Aorta (tissue), 5 donors: ENCODE measurements at places on chromosomes 6 and 20. TPM values are rescaled to one million over a fixed set of nuclear protein-coding genes. Genes with fewer than 3 reads are reported as not detected.

DNA sequence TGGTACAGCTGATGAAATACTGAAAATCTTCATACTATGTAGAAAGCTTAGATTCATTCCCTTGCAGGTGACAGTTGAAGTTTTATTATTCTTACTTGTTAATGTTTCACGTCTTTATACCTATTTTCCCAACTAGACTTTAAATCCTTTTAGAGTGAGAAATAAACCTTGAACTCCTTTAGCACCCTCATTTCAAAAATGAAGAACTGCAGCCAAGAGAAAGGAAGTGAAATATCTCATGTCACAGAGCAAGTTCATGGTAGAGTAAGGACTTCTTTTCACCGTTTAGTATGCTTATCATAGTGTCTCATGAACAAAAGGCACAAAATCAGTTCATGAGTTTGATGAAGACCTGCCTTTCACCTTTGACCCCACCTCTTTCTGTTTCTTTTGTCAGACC lies 38.5 kb downstream of the ORC3 start:
- DNase-seq: no peak

DNA sequence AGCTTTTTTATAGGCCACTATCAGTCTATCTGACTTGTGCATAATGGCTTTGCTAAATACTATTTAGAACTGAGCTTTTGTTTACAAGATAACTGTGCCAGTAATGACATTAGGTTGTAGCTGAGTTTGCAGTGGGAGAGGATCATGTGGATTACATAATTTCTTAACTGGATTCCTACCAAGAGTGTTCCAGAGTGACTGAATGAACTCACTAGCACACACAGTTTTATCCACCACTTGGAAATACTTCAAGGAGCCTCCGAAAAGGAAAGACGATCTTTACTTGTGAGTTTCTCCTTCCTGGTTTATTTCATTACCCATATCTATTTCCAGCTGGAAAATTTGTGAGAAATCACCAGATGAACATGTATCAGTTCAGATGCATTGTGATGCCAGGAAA lies 10.9 kb upstream of the SYNE1 start:
- DNase-seq: no peak

DNA sequence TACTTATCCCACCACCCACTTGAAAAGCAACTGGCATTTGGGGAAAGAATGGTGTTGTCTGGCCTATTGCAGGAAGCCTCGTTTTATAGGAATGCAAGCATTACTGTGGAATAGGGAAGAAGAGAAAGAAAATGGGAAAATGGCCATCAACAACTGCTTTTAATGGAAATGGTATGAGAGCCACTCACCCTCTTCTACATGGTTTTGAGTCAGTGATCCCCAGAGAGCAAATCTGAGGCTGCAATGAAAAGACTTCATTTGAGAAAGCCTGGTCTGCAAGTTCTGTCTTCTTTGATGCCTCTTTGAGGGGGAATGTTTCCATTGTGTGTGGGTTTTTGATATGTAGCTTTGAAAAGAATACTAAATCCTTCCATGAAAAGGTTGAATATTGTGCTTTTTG lies 172.3 kb upstream of the HDDC2 start:
- no peak for DNase-seq

SLC17A1 gene
- not detected for total RNA-seq

- peak; percentile 68 for DNase-seq
Measured at GRCh38 chr6:142087950-142088857, 44.5 kb upstream of the GJE1 start.

DNA sequence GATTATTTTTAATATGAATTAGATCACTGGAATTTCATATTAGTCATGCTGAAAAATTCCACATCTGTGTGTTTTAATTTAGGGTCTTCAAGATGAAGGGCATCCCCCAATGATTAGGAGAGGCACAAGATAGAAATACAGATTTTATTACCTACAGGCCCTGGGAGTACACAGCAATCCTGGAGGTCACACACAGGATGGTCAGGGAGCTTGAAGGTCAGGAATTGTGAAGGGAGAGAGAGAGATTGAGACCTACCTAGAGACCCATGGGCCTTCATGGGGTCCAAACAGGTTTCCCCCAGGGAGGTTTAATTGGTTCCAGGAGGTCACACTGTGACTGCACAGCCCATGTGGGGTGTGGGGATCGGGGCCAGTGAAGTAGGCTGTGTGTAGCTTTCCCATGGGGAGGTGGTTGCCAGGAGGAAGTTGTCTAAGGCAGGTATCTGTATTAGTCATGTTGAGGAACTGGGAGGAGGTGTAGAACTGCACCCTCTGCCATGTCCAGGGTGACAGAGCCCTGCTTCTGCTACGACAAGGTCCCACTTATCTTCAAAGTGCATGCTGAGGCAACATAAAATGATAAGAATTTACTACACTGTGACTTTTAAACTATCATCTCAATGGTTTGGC lies 18.3 kb downstream of the SNX9 start:
- DNase-seq: no peak

DNA sequence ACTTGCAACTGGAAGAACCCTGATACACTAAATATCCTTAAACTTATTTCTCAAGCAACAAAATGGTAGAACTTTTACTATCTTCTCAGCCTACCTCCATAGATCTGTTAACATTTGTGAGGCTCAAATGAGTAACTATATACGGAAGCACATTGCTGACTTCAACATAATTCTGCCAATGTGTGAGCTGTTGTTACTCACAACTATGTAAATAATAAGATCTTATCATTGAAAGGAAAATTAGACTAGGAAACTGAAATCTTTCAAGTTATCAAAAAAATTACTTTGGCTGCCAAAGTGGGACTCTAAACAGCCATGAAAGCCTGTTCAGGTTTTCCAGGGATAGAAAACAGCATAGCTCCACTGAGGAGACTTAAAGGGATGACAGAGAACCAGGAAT lies 40.2 kb upstream of the TASP1 start:
- DNase-seq: no peak

DNA sequence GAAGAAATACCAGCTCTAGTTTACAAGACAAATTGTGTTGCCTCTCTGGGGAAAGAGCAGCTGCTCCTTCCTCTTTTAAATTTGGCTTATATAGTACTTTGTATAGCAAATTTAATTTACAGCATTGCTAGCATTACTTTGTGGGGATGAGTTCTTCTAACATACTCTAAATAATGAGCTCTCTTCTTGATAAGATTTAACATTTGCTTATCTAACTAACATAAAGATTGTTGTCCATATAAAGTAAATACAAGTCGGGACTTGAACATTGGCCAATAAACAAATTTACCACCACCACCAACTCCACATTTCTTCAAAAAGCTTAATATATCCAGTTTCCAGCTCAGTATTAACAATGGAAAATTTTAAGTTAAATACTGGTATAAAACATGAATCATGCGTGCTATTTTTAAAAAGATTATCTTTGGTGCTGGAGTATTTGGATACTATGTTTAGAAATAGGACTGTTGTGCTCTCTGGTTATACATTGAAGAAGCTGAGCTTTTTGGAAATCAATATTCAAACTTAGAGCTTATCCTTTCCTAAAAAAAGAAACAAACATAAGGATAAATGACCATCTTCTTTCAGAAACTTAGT lies 1146.9 kb upstream of the GJE1 start:
- DNase-seq: no peak

- DNase-seq: no peak
Measured at GRCh38 chr6:24064106-24064505, 61.9 kb upstream of the NRSN1 start.

RAB44 gene
- total RNA-seq: 0.29 TPM

LCA5 gene
- total RNA-seq: 8.8 TPM

DNA sequence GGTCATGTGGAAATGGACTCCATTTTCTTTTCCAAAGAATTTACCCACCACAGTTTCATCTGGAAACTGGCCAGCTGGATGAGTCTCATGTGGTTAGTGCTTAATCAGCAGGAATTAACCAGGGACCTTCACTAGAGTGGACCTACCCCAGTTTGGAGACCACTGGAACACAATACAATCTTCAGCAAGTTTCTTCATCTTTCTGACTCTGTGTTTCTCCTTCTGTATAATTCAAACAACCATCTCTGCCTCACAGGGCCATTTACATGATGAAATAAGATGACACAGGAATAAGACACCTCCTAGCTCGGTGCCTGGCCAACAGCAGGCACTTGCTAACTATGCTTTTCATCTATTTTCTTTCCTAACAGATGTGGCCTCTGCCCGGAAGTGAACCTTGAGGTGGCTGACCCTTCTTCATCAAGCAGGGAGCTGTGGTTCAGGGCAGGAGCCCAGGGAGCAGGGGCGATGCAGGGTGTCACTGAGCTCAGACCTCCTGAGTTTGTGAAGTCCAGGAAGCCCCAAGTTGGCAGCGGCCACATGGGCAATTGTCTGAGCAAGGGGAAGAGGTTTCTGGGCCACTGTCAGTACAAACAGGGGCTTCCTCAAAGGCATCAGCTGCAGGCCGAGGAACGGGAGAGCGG lies 98.8 kb downstream of the SOD2 start:
- DNase-seq: no peak

- DNase-seq: no peak
Measured at GRCh38 chr20:25355011-25355595, 35.5 kb downstream of the ABHD12 start.

- DNase-seq: no peak
Measured at GRCh38 chr6:148770408-148771211, 23.8 kb downstream of the UST start.

RIPPLY2 gene
- not detected for total RNA-seq

GRCh38 chr6:48222241-48222640 lies 111.2 kb upstream of the PTCHD4 start:
- DNase-seq: no peak
